Activated T-helper 1 cell treated with anti-CD3 and anti-CD28 coated beads, Interleukin-2, amount 50 U/mL, for 16 hours (primary cell): ENCODE measurements at places on chromosomes 1 and 21.

DNA sequence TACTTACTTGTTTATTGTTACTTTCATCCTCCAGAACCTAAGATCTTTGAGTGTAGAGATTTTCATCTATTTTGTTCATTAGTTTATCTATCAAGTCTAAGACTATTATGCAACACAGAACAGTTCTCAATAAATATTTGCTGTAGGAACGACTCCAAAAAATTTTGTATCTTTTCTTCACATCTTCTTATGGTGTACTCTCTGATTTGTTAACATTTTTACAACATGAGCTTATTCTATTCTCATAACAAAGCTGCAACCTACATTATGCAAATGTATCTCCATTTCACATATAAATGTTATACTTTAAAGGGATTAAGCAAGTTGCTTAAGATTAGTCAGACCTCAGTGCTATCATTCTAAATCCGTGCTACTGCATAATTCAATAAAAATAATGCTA is 514.2 kb upstream of the ZP4 start:
- no peak for DNase-seq

DNA sequence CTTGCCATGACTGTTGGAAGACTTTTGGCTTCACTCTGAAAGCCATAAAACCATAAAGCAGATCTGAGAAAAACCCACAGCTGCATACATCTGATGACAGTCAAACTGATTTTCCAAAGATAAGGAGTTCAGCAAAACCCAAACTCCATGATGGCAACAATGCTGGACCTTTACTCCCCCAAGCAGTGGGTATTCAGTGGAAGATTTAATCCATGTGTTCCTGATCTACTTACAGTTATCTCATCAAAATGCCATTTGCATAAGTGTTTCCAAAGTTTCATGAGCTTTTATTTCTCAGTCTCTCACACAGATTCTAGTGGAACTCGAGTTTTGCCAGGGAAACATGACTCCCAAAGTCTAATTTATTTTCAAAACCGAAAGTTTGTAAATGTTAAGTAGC is 184.9 kb downstream of the ZC3H11B start:
- DNase-seq = no peak

DNA sequence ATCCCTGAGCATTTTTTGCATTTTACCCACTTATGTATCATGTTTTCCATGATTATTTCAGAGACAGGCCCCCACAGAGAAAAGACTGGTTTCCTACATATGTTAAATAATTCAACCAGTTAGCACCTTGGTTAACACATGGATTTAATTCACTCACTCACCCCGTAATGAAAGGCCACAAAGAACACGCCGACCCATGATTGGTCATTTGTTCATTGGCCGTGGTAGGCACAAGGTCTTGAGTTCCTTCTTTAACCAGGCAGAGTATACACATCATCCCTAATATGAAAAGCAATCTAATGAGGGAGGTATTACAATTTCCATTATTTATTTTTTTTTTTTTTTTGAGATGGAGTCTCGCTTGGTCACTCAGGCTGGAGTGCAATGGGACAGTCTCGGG is 50.6 kb downstream of the RPS6KA1 start:
- DNase-seq = no peak

GRCh38 chr1:114235960-114236359 is 82.3 kb upstream of the SYT6 start:
- DNase-seq = no peak

DNA sequence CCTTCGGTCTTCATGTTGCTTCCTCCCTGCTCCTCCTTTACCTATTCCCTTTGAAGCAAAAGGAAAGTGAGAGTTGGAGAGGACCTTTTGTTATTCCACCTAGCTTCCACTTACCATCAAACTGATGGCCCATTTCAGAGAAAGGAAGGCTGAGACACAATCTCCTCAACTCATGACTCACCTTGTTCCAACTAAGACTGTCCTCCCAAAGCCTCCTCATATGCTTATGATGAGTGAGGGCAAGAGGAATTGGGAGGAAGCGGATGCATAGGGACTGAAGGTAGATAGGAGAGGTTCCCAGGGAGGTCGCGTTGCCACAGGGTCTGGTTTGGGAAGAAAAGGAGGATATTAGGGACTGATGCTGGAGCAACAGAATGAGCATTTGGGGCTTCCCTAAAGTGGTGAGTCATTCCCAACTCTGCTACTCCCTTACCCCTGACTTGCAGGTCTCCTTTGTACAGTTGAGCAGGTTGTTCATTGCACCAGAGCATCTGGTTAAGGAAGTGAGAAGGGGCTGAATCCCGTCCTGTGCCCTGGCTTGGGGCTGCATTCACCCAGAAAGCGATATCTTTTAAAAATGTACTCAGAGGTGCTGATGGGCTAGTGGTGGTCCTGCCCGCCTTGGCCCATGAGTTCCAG is 35.0 kb downstream of the LGR6 start:
- no peak for DNase-seq

GRCh38 chr1:113452921-113453770 is 62.8 kb downstream of the MAGI3 start:
- no peak for DNase-seq
